Substantia nigra (tissue), 51 donors: ENCODE measurements at places on chromosomes 5 and 9.
A peak's percentile ranks its signal among the peaks of the same experiment; 100 is the strongest.

- DNase-seq, result no peak
These were observed 87.6 kb downstream of the ERP44 start for GRCh38 chr9:100011062-100011681.

DNA sequence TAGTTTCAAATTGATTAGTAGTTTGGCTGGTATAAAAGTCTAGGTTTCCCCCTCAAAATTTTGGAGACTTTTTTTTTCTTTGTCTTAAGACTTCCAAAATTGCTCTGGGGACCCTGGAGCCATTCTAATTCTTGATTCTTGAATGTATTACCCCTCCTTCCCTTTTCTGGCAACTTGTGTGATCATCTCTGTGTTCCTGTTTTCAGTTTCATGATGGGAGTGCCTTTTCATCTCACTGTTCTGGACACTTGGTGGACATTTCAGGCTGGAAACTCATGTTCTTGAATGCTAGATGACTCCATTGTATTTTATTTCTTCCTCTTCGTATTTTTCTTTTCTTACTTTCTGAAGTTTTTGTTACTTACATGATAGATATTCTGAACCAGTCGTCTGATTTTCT, 57.3 kb upstream of the LRRC70 start:
- DNase-seq, result no peak

- no peak for DNase-seq
These were observed 566.0 kb downstream of the CAAP1 start for GRCh38 chr9:26326563-26326962.

- no peak for DNase-seq
These were observed 160.0 kb downstream of the RMI1 start for GRCh38 chr9:84140535-84141101.

DNA sequence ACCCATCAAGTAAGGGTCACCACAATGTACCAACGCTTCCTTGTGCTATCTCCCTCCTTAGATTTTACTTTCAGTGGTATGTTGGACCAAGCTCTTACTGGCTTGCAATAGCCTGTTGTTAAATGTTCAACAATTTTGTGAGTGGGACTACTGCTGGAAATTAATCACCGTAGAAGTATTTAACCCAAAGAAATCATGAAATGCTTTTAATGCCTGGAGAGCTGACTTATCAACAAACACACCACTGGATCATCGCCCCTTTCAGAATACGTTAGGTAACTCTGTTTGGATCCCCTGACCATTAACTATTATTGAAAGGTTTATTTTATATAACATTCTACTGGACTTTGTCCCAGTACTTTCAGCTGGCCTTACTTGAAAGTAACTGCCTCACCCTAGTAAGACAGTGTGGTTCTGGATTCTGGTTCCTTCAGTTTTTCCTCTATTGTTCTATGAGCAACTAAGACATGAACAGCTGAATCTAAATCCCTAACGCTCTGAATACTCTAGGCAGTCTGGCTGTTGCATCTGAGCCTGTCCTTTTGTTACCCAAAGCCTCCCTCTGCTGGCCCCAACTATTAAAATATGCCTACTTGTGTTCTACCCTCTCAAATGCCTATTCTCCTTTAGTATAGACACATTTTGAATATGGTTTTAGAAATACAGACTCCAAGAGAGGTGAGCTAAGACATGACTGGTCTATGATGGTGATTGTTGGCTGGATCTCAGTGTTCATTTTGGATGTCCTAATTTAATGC, 1203.4 kb upstream of the DMAC1 start:
- peak; percentile 30 for DNase-seq

GRCh38 chr5:154309805-154310204, 119.3 kb downstream of the GALNT10 start:
- no peak for DNase-seq

- no peak for DNase-seq
These were observed 38.9 kb downstream of the NDUFS6 start for GRCh38 chr5:1840071-1840547.
